Mucosa of descending colon (tissue), 3 donors: ENCODE measurements at places on chromosomes 7 and 10. TPM values are rescaled to one million over a fixed set of nuclear protein-coding genes. Genes with fewer than 3 reads are reported as not detected.

DNA sequence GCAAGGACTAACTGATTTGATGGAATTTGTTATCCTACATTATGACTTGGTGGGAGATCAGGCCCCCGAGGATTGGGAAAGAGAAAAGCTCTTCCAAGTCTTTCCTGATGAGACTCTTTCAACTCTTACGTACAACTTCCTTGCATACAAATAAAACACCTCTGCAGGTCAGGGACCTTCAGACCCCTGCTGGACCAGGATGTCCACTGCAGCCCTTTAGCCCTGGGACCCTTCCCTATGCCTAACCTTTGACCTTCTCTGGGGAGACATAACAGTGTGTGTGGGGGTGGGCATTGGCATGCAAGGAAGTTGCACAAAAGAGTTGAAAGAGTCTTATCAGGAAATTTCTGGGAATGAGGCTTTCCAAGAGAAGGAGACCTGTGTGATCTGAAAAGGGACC lies 859.4 kb downstream of the TYW1 start:
- no peak for DNase-seq

Gene IFIT2
- total RNA-seq = 7.5 TPM

Gene SYCE1
- total RNA-seq = not detected

Gene TFR2
- 1.1 TPM for total RNA-seq

DNA sequence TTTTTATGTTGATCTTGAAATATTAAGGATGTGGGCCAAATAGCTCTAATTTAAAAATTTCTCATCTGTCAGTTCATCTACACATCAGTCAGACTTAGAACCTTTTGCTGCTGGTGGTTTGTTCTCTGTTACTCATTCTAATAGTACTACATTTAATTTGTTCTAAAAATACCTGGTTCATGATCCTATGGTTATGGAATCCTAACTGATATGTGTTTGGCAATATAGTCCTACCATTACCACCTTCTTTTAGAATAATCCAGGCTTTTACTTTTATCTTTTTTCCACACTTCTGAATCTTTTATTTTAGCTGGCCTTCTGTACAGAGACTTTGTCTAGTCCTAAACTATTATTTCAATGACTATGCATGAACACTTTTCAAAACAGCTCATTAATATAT lies 116.9 kb downstream of the SVOPL start:
- no peak for DNase-seq

DNA sequence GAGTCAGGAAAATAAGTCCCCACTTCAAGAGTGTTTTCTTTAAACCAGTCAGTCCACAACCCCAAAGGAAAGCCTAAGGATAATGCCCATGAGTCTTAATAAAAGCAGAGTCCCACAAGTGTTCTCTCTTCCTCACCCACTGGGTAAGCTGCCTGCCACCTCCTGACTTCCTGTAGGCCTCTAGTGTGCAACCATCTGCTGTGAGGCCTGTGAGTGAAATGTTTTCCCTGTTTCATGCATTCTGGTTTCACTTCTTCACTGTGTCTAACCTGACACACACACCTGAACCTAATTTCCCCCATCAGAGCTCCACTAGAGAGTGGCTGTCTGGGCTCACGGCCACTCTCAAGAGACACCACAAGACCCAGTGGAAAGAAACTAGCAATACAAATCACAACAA lies 38.9 kb upstream of the GDF10 start:
- DNase-seq = no peak

Gene BLNK
- 30.4 TPM for total RNA-seq

Gene GNGT1
- not detected for total RNA-seq

GRCh38 chr7:44175730-44176129 lies 13.5 kb downstream of the GCK start:
- no peak for DNase-seq

Gene ZNF862
- 25.4 TPM for total RNA-seq

Gene C10orf95
- total RNA-seq = 2.3 TPM

- no peak for DNase-seq
Observed at GRCh38 chr7:123712619-123713018, 36.2 kb downstream of the WASL start.

Gene LRRD1
- total RNA-seq = not detected

DNA sequence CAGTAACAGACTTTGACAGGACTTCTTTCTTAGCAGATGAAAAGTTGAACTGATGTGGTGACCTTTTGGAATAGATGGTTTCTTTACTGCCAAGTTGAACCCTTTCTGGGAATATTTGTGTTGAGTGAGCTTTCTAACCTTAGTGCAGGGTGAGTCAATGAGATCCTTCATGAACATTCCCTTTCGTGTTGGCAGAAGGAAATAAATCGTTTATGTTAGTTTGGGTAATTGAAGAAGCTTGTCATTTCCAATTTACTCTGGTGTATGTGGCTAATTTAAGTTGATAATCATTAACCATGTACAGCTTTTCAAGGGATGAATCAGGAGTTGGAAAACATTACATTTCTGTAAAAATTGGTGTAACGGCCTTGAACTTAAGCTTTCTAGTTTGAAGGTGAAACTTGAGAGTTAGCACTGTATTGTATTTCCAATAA lies 43.4 kb downstream of the PTTG1IP2 start:
- DNase-seq = no peak

DNA sequence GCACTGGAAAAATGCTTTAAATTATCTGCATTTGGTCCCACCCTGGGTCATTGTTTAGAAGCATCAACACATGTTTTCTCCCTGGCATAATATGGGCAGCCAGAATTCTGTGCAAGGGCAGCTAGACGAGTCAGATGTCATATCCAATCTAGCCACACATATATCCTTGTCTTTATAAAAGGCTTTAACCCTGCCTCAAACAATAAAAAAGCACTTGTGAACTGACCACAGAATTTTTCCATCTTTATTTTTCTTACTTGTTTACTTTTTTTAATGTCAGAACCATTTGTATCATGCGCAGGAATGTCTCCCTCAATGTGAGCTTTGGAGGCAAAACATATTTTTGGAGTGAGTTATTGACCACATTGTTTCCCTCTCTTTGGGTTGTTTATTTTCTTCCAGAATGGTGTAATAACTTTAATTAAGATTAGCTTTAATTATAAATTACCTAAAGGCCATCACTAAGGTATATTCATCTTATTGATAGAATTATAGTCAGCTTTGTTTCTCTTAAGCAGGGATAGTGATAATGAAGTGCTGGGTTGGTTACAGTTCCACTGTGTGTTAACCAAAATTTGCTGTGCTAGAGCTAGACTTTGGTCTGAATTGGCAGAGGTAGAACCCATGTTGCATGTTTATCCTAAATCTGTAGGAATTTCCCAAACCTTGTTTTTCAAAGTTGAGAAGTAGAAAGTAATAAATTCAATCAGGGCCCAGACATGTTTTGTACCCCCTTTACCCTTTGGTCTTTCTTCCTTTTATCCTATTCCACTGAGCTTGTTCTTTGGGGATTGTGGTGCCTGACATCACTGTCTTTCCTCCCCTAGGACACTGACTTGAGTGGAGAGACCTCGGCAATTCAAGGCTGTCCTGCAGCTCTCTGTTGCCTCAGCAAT lies 1078.4 kb downstream of the KCNMA1 start:
- DNase-seq = no peak

DNA sequence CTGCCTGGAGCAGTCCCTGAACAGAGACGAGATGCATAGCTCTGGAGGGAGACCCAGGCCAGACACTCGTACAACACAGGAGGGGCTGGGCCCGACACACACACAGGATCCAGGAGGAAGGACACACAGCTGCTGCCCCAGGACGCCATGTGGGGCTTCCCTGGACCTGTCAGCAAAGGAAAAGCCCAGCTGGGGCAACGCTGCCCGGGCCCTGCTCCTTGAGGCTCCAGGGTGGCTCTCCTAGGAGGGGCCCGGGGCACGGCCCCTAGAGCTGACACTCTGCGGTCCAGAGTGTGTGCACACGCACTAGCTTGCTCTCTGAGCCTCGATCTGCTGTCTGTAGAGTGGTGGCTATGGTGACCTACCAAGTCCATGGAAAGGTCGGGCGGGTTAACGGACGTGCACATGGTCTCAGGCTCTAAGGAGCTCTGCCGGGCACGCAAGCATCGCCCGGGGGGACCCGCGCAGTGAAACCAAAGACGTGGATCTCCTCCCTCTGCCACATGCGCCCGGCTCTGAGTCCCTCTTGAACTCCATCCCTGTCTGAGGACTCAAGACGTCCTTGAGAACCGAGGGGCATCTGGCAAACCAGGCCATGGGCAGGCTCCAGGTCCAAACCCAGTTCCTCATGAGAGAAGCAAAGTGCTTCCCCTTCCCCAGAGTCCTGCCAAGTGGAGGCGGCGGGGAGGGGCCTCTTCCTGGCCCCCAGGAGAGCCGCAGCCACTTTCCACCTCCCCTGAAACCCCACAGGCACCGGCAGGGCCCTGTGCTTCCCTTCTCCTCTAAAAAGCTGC lies 279.0 kb downstream of the ELFN1 start:
- peak; percentile 36 for DNase-seq

- no peak for DNase-seq
Observed at GRCh38 chr10:3886641-3887251, 101.7 kb upstream of the KLF6 start.

Gene ITPRIP
- 10.7 TPM for total RNA-seq

DNA sequence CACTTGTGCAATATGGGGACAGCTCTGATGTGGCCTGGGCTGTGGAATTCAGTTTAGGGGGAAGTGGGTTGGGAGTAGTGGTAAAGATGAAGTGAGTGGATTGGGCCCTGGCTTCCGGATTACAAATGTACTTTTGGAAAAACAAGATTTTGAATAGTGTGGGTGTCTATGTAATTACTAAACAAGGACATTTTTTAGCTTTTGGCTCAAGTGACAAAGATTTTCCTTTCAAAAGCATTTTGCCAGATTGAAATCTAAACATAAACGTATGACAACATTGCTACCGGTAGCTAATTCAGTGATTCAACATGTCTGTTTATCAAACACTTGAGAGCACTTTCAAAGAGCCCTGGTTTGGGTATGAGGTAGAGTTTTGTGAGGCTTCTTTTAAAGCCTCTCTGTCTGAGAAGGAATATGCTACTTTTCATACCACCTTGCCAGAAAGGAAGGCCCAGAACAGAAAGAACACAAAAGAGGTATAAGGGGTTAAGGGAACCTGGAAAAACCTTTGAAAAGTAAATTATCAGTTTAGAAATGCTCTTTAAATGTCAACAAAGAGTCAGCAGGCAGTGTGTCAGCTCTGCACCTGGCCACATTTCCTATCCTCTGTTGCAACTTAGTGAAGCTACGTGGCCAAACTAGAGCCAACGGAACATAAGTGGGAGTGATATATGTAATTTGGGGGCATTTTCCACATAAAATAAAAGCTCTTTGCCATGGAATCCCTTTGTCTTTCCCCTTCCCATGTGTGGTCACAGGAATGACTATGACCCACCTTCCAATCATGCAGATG lies 516.1 kb downstream of the NRG3 start:
- DNase-seq = no peak

GRCh38 chr10:123742751-123743440 lies 76.7 kb downstream of the GPR26 start:
- no peak for DNase-seq

DNA sequence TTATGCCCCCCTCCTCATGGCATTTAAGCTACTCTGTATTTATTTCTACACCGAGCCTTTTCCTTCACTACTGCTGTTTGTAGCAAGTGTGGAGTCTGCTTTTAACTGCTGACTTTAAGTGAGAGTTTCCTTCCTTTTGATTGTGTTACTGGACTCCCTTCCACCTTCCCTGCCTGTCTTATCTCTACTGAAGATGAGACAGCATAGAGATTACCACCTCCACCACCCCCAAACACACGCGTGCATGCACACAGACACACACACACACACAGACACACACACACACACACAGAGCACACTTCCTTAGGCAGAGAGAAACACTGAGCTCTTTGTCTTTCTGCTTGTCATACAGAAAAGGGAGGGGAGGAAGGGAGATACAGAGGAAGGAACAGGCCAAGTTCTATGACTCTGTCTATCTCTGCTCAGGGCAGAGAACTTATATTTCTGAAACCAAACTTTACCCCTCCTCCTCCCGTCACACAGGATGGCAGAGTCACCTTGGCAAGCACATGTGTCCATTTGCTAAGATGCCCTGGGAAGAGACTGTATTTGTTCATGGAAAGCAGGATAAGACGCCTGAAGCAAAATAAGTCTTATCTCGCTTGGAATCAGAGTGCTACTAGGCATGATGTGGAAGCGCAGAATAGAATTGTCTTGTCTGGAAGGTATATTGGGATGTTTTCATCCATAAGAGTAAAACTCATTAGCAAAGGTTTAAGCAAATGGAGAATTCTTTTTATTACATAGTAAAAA lies 81.8 kb upstream of the CAV2 start:
- DNase-seq = no peak

GRCh38 chr7:32941181-32941580 lies 16.1 kb upstream of the FKBP9 start:
- no peak for DNase-seq

Gene SGMS1
- 20.0 TPM for total RNA-seq

DNA sequence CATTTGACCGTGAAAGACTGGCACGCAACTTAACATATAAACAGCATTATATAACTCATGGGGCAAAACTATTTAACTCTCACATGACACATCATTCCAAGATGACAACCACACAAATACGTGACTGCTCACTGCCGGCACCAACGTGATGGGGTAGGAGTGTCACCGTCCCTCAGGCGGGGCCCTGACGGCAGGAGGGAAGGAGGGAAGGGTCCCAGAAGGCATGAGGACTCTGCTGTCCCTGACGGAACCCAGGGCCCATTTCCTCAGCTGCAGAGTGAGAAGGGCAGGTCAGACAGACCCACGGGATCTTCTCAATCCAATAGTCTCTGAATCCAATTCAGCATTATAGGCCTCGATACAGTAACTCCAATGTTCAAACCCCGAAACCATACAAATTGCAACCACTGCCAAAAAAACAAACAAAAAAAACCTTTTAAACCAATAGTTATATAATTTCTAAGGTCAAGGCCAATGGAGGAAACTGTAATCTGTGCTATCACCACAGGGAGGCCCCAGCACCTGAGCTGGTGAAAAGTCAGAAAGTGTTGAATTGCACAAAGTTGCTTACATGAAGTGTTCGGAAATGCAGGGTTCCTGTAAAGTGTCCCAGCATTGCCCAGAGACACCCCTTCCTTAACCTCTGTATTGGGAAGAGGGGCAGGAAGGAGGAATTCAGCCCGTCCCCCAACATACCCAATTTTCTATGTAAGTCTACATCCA lies 137.4 kb downstream of the TNS3 start:
- no peak for DNase-seq

GRCh38 chr10:89973326-89973725 lies 271.9 kb downstream of the KIF20B start:
- DNase-seq = no peak

Gene CCL24
- 3.4 TPM for total RNA-seq

Gene ALOX5
- total RNA-seq = 14.9 TPM

DNA sequence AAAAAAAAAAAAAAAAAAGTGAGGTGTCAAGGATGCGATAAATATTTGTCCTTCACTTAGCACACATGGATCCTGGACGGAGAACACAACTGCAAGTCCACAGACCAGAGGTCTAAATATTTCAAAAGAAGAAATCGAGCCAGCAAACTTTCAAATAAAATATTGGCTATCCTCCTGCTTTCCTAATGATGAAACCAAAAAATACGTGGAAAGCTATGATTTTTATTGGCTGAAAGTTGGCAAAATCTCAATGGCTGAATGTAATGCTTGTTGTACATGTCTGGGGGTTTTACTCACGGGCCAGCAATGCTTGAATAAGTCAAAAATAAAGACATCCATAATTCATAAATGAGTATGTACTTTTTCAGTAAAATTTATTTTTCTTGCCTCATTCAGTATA lies 19.0 kb upstream of the MGMT start:
- DNase-seq = no peak
